ENCODE measurements at places on chromosomes 5 and 9.

DNA sequence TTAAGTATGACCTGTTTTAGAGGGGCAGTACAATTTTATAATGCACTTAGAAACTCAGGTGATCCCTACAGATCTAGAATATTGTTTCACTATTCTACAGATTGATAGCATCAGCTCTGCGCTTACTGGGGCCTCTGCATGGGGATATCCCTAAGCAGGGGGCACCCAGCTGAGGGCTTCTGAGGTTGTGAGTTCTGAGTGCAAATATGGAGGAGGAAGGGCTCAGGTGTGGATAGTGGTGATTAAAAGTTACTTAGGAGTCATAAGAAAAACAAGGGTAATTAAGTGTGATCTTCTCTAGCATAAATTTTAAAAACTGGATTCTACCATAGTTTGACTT, 274.4 kb downstream of the EFNA5 start:
- DNase-seq: no peak

DNA sequence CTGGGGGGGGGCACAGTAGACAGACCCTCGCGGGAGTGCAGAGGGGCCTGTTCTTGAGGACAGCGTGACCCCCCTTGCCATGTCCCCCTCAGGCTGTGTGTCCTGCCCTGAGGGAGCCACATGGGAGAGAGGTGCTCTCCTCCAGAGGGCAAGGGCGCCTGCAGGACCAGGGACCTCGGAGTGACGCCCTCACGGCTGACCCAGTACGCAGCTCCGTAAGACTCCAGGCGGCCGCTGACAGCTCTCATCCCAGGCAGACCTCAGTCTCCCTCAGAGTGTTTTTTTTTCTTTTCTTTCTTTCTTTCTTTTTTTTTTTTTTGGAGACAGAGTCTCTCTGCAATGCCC, 27.3 kb downstream of the EXD3 start:
- no peak for DNase-seq

GRCh38 chr9:128226412-128226801, 23.2 kb downstream of the DNM1 start:
- DNase-seq: no peak

DNA sequence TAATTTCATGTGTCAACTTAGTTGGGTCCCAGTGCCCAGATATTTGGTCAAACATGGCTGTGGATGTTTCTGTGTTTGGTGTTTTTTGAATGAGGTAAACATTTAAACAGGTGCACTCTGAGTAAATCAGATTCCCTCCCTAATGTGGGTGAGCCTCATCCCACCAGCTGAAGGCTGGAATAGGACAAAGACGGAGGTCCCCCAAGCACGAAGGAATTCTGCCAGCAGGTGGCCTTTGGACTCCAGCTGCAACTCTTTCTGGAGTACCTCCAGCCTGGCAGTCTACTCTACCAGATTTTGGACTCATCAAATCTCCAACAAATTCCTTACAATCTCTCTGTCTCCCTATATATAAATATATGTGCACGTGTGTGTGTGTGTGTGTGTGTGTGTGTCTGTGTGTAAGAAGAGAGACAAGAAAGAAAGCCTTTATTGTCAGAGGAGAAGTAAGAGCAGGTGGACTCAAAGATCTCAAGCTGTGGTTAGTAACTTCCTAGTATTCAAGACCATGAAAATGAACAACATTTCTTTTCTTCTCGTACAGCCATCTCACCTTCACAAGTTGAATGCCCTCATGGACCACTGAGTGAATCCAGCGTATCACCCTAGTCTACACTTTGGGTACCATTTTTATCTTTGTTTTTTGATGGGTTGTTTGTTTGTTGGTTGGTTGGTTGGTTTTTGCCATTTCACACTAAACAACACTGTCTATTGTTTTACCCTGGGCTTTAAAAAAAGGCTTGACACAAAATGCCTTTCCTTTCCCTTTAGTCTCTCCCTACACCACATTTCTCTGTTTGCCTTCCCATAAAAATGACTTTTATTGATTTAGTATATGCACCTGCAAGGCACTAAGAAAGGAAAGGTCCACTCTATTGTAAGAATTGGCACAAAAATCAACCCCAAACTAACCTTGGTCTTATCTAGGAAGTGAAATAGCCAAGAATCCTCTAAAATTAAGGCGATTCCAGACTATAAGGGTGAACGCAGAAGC, 118.7 kb downstream of the TENT4A start:
- no peak for DNase-seq

DNA sequence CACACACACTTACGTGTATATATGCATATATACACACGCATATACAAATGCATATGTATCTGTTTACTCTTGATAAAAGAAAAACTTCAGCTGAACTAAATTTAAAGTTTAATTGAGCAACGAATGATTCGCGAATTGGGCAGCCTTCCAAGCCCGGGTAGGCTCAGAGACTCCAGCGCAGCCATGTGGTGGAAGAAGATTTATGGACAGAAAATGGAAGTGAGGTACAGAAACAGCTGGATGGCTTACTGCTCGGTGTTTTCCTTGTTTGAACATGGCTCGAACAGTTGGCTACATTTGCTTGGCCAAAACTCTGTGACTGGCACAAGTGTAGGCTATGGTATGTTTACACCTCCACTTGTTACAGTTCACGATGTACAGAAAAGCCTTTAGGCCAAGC, 239.3 kb upstream of the PRDM9 start:
- peak; percentile 82 for DNase-seq

DNA sequence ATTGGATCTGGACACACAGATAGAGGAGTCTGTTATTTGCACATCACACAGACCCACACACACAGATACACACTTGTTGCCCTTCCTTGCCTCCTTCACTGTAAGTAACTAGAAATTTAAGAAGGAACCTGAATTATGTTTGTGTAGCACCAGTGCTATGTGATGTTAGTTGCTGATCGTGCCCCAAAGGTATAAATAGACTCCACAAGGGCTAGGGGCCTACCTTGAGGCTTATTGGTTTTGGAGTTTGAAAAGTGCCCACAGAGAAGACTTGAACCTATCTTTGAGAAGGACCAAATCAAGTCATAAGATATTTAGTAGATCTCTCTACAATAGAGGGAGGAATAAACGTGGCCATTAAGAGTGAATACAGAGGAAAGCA, 8.8 kb upstream of the TGFBI start:
- DNase-seq: no peak

All from NCI-H2171 treated with DMSO at 0.1 percent for 48 hours (cell line).